Neuronal stem cell (in vitro differentiated cells): ENCODE measurements at places on chromosomes 4 and X.

GRCh38 chr4:48970471-48970921 is 15.6 kb upstream of the CWH43 start:
- no peaks in the 10 kb centered on the region for H3K27me3 ChIP-seq
- no peak overlapping the region for H3K4me3 ChIP-seq
- H3K36me3 ChIP-seq, result no peaks in the 10 kb centered on the region
- no peak for DNase-seq
- H3K4me1 ChIP-seq, result peaks cover 19% of the 10 kb centered on the region

- peaks cover 2% of the 10 kb centered on the region for H3K4me1 ChIP-seq
- H3K36me3 ChIP-seq, result no peaks in the 10 kb centered on the region
- no peaks in the 10 kb centered on the region for H3K27me3 ChIP-seq
- no peak overlapping the region for H3K4me3 ChIP-seq
- H3K27ac ChIP-seq, result no peak overlapping the region
Measured at GRCh38 chr4:111991163-111991562, 154.1 kb upstream of the FAM241A start.

GRCh38 chr4:11647433-11647832 is 218.7 kb upstream of the HS3ST1 start:
- DNase-seq, result no peak
- no peak overlapping the region for H3K4me3 ChIP-seq
- no peak overlapping the region for H3K27ac ChIP-seq
- no peaks in the 10 kb centered on the region for H3K36me3 ChIP-seq
- no peaks in the 10 kb centered on the region for H3K4me1 ChIP-seq

- no peak overlapping the region for H3K27ac ChIP-seq
- H3K36me3 ChIP-seq, result no peaks in the 10 kb centered on the region
- H3K4me1 ChIP-seq, result no peaks in the 10 kb centered on the region
- no peak overlapping the region for H3K4me3 ChIP-seq
- no peaks in the 10 kb centered on the region for H3K27me3 ChIP-seq
- no peak for DNase-seq
Measured at GRCh38 chr4:25440478-25441030, 63.5 kb downstream of the ANAPC4 start.
